Activated T-helper 1 cell treated with anti-CD3 and anti-CD28 coated beads, Interleukin-2, amount 50 U/mL, for 16 hours (primary cell): ENCODE measurements at places on chromosomes 12 and 14.

- no peak for DNase-seq
Measured at GRCh38 chr14:88955455-88955854, 131.0 kb downstream of the TTC8 start.

GRCh38 chr14:103198131-103199105 is 75.2 kb downstream of the TNFAIP2 start:
- no peak for DNase-seq

- DNase-seq = no peak
Measured at GRCh38 chr12:33670284-33670683, 230.7 kb upstream of the SYT10 start.

DNA sequence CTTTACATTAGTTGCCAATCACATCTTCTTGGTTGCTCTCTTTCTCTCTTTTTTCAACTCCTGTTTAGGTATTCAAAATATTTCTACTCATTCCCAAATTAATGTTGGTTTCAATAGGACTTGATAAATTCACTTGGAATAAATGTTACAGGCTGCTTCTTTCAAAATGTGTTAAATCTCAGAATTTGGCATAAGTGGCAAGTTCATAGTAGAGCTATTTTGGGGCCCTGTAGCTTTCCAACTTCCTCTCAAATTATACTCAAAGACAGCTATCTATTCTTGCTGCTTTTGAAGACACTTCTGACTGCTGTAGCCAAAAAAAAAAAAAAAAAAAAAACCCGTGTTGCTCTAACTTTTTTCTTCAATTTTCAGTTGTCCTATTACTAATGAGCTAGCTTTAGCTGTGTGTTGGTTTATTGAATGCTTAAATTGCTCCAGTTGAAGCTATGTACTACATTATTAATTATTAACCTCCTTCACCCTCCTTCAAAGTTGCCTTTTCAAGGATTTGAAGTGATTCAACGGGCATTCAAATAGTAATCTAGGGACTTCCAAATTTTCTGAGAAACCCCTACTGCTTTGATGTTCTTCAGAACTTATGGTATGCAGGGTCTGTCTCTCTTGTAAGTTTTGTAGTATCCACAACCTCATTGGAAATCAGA is 554.6 kb upstream of the FLRT2 start:
- no peak for DNase-seq

GRCh38 chr14:55877942-55878341 is 240.3 kb upstream of the PELI2 start:
- DNase-seq = no peak

DNA sequence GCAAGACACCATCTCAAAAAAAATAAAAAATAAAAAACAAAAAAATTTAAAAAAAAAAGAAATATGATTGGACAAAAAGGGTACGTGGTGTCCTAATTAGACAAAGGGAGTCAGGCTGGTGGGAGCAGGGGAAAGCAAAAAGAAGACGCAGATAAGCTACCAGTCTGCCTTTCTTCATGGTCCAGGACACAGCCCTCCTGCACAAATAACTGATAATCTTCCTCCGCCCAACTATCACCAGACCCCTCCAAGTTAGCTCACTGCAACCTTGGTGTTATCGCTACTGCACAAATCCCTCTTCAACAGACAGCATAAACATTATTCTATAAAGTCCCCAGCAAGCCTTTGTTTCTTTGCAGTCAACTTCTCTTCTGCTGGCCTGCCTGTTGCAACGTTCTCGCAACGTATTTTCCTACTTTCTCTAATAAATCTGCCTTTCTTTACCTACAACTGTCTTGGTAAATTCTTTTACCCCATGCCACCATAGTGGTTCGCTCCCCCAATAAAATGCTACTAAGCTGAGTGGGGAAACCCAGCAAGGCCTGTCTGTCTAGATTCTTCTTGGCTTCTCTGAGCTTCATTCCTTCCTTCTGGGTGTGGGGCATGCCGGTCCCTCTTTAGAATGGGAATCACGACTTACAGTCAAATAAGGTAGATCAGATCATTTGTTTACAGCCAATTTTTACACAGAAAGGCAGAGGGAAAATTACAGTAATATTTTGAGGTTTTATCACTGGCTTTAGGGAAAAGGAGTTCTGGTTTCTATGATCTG is 14.6 kb upstream of the DNAL1 start:
- DNase-seq = no peak

GRCh38 chr12:104132351-104132956 is 5.6 kb downstream of the NFYB start:
- DNase-seq = no peak

- no peak for DNase-seq
Measured at GRCh38 chr12:89405626-89406345, 53.5 kb upstream of the DUSP6 start.

- DNase-seq = no peak
Measured at GRCh38 chr12:53182903-53183302, 2.2 kb upstream of the CSAD start.

DNA sequence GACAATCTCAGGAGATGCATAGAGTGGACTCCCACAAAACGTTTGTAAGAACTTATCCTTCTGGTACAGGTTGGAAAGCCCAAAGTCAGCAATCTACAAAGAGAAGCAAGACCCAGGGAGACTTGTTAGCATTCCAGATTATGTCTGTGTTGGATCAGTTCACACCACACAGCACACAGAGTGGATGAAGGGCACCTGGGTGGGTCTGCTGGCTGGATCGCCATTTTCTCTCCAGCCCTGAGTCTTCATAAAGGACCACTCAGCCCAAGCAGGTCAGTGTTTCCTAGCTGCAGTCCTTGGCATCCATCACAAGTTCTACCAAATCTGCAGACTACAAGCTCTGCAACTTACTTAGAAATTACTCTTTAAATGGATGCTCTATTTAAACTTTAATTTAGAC is 66.0 kb downstream of the NUAK1 start:
- no peak for DNase-seq

DNA sequence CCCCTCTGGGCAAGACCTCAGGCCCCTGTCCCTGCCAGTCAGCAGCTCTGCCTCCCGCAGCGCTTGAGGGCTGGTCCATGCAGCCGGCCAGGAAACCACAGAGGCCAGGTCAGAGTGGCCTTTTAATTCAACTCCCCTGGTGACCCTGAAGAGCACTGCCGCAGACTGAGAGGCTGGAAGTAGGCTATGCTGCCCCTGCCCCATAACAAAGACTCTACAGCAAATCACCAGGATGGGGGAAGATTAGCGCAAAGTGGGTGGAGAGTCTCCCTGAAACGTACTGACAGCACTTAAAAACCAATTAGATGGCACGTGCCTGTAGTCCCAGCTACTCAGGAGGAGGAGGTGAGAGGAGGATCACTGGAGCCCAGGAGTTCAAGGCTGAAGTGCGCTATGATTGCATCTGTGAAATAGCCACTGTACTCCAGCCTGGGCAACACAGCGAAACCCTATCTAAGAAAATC is 70.5 kb downstream of the ITPK1 start:
- no peak for DNase-seq

GRCh38 chr12:47376927-47377326 is 297.2 kb upstream of the AMIGO2 start:
- no peak for DNase-seq

- DNase-seq = no peak
Measured at GRCh38 chr14:64736271-64737169, 32.3 kb downstream of the PLEKHG3 start.

GRCh38 chr14:35978561-35978960 is 152.4 kb downstream of the BRMS1L start:
- no peak for DNase-seq

GRCh38 chr14:106562451-106562850 is 1036.1 kb downstream of the TMEM121 start:
- no peak for DNase-seq

- DNase-seq = no peak
Measured at GRCh38 chr12:90979019-90979418, 24.0 kb upstream of the CCER1 start.

GRCh38 chr12:132516095-132517012 is 26.4 kb downstream of the FBRSL1 start:
- DNase-seq = no peak

DNA sequence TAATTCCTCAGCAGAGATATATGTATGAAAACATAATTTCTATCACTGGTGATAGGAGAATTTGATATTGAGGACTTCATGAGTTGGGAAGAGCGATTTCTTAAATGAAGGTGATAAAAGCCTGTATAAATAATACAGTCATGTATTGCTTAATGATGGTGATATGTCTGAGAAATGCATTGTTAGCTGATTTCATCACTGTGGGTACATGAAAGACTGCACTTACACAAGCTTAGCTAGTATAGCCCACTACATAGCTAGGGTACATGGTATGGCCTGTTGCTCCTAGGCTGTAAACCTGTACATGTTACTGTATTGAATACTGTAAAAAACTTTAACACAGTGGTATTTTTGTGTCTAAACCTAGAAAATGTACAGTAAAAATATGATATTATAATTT is 63.4 kb downstream of the ANO4 start:
- DNase-seq = no peak

DNA sequence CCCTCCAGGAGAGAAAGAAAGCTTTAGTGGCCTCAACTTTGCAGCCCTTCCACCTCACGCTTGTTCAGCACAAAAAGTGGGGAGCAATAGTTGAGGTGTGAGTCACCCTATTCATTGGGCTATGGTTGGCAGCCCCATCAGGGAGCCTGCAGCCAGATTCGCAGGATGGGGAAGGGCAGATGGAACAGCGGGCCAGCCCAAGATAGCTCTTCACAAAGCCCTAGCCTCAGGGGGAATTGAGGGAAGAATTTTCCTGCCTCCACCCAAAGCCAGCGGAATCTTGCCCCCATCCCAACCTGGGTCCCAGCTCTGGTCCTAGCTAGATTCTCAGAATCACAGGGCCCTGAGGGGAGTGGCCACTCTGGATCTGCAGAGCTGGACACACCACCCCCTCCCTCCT is 3.6 kb upstream of the KRT5 start:
- no peak for DNase-seq

- DNase-seq = no peak
Measured at GRCh38 chr12:1413930-1414329, 180.5 kb downstream of the FBXL14 start.

GRCh38 chr14:50379563-50379962 is 17.1 kb downstream of the CDKL1 start:
- DNase-seq = no peak

GRCh38 chr12:27331291-27331926 is 1.2 kb upstream of the BMAL2 start:
- no peak for DNase-seq

DNA sequence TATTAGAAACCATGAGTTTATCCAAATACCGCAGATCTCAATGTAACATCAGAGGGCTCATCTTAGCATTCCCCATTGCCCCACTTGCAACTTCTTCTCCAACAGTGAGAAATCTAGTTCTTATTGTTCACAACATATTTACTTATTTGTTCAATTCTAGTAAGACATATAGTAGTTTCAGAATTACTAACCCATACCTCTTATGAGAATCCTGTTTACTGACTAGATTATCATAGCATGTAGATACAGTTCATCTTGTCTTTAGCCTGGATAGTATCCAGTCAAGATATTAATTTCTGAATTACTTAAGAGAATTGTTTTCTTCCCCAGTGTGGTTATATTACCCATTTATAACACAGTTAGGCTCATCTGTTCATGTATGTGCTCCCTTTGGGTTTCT is 80.6 kb downstream of the NIN start:
- no peak for DNase-seq
